ENCODE measurements at places on chromosomes 6 and 20. TPM values are rescaled to one million over a fixed set of nuclear protein-coding genes. Genes with fewer than 3 reads are reported as not detected.

The COX4I2 gene
- total RNA-seq = not detected

GRCh38 chr20:3721912-3722311 lies 9.5 kb upstream of the SIGLEC1 start:
- no peak for DNase-seq

- no peak for DNase-seq
Observed at GRCh38 chr6:85322446-85323105, 127.3 kb upstream of the NT5E start.

- DNase-seq = peak; percentile 52
Observed at GRCh38 chr20:44596010-44596409, 13.6 kb downstream of the PKIG start.

- DNase-seq = peak; percentile 56
Observed at GRCh38 chr6:10140824-10141223, 274.1 kb downstream of the TFAP2A start.

The SLC17A5 gene
- 15.3 TPM for total RNA-seq
